Stimulated activated CD4-positive, alpha-beta T cell treated with anti-CD3 and anti-CD28 coated beads, Interleukin-12 subunit alpha, Interleukin-12 subunit beta, amount 100 ng/mL, for 24 hours (primary cell): ENCODE measurements at places on chromosomes 11 and 22.

- DNase-seq: no peak
Measured at GRCh38 chr22:28915969-28916368, 32.6 kb downstream of the ZNRF3 start.

DNA sequence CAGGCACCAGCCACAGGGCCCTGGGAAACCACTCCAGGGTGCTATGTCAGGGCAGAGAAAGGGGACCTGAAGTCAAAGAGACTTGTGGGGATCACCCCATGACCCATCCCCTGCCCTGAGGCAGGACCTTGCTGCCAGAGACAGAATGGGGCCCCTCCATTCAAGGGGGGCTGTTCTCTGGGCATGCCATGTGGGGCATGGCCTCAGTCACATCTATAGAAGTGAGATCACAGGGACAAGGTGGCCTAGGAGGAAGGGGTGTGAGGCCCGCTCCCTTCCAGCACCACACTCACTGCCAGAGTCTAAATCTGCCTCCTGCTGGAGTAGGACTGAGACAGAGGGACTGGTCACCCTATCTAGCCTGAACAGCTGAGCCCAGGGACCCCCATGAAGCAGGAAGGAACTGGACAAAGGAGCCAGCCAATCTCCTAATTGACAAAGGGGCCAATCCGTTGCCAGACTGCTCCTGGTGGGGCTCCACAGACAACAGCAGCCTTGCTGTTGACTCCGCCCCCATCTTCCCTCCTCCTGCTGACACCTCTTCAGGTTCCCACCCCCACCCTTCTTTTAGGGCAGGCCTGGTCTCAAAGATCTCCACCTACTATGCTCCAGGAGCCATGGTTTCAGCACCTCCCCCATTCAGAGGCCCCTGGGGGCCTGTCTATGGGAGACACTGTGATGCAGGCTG, 26.0 kb downstream of the NEAT1 start:
- no peak for DNase-seq

DNA sequence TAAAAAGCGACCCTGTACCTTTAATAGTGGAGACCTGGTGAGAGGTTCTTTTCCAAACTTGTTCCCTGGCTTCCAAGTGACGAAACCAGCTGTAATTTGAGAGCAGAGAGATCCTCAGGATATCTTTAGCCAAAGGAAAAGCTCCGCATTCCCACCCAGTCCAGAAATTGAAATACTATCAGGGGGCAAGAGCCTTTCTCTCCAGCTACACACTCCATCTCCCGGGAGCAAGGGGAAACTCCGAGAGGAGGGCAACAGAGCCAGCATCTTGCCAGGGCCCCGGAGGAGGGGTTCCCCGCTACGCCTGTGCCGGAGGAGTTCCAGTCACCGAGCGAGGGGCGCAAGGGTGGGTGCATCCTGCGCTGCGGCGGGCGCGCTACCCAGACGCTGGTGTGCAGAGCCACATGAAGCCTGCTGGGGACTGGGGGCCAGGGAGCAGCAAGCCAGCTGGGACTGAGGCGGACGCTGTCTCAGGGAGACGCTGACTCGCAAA, at the start of gene FIBIN:
TSS of gene FIBIN (plus strand) at position 148 of the 493 bp plus-strand sequence. CDS start 415 bp downstream, outside the sequence.
- no peak for DNase-seq

GRCh38 chr11:65014726-65015227, 817 bp downstream of the ARL2 start:
- DNase-seq: no peak

DNA sequence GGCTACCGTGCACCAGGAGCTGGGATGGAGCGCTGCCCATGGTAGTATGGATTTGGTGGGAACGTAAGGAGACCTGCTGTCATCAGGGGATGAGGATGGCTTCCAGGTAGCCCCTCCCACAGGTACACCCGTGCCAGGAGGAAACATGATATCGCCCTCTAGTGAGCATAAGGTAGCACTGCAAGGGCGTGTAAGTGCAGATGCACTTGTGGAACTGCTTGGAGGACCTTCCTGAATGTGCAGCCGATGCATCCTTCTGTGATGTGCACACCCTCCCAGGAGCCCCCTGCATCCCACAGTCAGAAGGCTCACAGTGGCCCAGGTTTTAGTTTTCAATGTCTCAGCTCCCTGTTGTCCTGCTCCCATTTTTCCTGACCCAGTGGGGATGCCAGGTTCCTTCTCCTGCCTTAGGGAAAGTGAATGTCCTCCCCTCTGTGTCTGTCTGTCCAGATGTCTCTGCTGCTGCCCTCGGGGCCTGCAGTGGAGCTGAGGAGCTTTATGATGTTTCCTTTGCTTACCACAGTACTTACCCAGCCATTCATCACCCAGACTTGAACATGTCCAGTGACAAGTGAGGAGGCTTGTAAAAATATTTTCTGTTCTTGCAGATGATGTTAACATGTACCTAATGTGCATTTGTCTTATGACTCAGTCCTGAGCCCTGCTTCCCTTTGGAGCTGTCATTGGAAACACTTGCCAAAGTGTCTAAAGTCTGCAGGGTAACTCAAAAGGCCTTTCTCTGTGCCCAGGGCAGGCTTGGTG, 49.2 kb downstream of the DBX1 start:
- DNase-seq: no peak

DNA sequence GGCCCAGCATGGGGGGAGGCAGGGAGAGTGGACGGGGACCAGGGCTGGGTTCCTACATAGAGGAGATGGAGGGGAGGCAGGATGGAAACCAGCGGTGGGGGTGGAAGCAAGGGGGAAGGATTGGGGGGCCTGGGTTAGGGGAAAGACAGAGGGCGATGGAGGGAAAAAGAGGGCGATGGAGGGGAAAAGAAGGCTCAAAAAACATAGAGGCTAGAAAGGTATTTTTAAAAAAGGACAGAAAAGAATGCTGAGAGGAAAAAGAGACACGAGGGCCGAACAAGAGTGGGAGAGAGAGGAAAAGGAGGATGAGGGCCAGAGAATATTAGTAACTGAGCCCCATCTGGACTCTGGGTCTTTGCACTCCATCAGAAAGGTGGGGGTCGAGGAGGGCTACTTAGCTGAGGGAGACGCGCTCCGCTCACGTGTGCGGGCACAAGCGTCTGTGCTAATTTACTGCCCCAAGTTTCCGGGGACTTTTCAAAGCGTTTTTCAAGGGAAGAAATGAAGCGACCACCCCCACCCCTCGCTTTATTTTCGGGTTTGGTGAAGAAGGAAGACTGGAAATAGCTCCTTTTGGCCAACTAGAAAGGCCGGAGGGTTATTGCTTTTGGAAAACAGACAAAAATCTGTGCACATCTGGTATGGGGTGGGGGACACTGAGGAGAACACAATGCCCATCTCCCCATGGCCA, 14.5 kb downstream of the PAX6 start:
- no peak for DNase-seq

DNA sequence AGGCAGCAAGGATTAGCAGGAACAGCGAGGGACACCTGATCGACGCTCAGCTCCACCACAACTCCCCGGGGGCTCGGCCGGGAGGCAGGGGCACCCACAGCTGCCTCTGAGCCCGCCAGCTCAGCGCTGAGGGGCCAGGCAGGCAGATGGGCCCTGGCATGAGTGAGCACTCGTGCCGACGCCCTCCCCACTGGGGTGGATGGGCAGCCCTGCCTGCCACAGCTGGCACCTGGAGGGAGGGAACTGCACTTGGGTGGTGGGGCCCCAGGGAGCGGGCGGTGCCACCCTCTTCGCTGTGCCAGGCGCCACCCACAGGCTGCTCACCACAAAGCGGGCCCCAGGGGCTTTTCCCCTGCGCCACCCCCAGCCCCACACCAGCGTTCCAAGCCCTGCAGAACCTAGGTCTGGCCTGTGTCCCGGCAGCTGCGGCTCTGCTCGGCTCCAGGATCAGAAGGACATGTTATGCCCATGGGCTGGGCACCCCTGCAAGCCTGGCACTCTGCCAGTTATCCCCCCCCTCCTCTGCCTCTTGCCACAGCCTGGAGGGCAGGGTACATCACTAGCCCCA, 28.8 kb downstream of the WNT7B start:
- DNase-seq: no peak

DNA sequence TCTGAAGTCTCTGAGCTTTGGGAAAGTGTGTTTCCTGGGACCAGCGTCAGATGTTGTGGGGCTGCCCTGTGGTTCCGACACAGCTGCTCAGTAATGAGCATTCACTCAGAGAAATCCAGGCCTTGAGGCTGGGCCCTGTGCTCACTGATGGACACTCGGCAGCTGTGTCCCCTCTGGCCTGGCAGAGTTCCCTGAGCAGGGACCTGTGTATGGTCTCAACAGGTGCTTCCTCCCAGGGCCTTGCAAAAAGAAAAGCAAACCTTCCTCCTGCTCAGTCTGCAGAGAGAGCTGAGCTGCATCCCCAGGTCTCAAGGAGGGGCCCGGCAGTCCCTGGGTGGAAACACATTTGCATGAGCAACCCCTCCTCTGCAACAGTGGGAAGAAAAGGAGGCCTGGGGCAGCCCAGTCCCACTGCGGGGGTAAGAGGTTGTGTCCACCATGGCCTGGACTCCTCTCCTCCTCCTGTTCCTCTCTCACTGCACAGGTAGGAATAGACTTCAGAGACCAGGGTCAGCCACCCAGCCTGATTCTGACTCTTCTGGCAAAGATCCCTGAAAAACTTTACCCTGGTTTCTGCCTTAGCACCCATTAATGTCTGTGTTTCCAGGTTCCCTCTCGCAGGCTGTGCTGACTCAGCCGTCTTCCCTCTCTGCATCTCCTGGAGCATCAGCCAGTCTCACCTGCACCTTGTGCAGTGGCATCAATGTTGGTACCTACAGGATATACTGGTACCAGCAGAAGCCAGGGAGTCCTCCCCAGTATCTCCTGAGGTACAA, 131.2 kb downstream of the VPREB1 start:
- DNase-seq: no peak

DNA sequence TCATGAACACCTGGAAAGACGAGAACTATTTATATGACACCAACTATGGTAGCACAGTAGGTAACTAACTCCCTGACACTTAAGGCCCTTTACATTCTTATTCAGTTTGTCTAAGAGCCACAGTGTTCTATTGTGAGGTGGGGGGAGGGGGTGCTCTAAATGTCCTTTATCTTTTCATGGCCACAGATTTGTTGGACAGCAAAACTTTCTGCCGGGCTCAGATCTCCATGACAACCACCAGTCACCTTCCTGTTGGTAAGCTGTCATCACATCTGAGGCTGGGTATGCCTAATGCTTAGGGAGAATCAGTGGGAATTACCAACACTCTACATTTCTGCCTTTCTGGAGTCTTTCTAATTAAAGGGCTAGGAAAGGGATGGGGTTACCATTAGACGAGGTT, 30.7 kb downstream of the EHF start:
- no peak for DNase-seq

GRCh38 chr11:21930408-21930807, 262.5 kb upstream of the ANO5 start:
- no peak for DNase-seq

DNA sequence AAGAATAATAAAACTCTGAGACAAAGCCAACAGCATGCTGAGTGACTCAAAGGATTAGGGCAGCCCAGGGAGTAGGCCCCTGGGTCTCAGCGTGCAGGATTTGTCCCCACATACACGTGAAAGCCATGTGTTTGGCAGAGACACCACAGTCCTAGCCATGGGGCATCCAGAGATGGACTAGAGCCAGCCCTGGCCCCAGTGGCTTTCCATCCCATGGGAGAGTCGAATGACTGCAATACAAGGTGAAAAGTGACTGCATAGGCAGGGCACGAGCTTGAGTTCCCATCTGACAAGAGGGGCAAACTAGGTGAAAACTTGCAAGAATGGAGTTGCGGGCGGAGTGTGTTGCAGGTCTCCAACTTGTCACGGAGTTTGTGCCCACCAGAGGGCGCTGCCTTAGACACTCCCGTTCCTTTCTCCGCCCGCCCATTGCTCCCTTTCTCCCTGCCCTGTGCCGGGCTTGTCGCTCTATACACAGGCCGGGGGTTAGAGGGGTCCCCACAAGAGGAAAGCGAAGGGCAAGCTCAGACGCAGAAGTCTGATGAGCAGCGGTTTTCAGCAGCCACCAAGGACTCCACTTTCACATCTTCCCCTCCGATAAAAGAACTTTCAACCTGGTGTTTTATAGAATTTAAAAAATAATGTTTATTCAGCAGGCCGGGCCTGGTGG, 24.2 kb downstream of the TSKU start:
- DNase-seq: peak; percentile 73

- DNase-seq: no peak
Measured at GRCh38 chr22:23305922-23306374, 125.6 kb downstream of the BCR start.

GRCh38 chr11:115170133-115170815, 333.9 kb downstream of the CADM1 start:
- peak; percentile 17 for DNase-seq

DNA sequence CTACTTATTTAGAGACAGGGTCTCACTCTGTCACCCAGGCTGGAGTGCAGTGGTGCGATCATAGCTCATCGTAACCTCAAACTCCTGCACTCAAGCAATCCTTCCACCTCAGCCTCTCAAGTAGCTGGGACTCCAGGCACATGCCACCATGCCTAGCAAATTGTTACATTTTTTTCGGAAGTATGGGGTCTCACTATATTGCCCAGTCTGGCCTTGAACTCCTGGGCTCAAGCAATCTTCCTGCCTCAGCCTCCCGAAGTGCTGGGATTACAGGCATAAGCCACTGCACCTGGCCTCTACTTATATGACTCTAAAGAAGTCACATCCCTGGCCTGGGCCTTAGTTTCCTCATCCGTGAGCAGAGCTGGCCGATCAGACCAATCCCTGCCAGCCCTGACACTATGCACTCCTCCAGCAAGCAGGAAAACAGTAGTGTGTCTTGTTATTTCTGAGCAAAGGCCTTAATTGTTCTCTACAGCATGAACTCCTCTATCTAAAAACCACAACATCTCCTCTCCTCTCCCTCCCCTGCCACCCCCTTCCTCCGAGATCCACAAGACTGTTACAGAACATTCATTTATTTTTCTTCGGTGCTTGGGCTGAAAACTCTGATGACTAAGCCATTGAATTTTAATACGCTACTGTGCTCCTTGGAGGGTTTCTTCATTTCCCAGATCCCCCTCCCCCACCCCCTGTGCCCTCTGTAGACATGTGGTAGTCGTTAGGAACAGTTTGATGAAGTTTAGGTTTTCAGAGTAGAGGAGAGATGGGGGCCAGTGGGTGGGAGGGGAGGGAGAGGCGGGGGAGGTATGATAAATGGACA, 91.5 kb downstream of the ABTB2 start:
- no peak for DNase-seq

DNA sequence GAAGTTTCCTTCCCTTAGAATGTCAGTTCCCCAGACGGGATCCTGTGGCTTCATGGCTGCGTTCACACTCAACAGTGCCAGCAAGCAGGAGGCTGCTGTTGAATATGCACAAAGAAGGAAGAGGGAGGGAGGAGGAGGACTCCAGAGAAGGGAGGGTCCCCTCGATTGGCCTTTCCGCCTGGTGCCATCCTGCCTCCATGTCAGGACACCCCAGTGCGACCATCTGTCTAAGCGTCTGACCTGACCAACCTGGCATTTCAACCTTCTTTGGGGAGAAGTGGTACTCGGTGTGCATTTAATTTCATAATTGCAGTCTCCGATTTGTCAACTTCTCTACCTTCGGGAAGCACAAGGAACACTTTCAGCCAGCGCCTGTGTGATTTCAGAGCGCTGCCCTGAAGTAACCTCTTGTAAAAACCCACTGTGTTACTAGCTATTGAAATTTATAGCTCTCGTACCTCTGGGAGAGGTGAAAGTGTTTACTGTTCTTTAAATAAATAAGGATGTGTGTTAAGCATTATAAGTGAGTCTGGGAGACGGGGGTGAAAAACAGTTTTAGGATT, 1491.9 kb downstream of the TBC1D22A start:
- no peak for DNase-seq

- DNase-seq: no peak
Measured at GRCh38 chr11:7672276-7672959, 882 bp downstream of the CYB5R2 start.

- no peak for DNase-seq
Measured at GRCh38 chr11:121842192-121842585, 273.8 kb downstream of the BLID start.

- no peak for DNase-seq
Measured at GRCh38 chr11:10600570-10601248, 32.2 kb upstream of the LYVE1 start.

GRCh38 chr11:10301656-10302358, 3.1 kb upstream of the ADM start:
- DNase-seq: no peak
